ENCODE measurements at places on chromosomes 2 and 18.

DNA sequence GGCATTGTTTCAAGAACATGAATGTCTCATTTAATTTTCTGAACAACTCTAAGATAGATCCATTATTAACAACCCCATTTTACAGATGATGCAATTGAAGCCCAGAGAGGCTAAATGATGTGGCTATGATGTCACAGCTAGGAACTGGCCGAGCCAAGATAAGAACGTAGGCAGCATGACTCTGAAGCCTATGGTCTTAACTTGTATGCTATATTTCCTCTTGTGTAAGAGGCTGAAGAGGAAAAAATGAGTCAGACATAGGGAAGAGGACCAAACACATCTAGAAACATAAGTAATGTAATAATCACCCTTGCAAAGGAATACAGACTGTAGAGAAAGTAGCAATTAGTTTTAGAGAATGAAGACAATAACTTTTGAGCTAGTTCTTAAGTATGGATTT lies 416.8 kb downstream of the FIGN start:
- no peak for DNase-seq

GRCh38 chr2:61172671-61173070 lies 10.7 kb downstream of the C2orf74 start:
- no peak for DNase-seq

DNA sequence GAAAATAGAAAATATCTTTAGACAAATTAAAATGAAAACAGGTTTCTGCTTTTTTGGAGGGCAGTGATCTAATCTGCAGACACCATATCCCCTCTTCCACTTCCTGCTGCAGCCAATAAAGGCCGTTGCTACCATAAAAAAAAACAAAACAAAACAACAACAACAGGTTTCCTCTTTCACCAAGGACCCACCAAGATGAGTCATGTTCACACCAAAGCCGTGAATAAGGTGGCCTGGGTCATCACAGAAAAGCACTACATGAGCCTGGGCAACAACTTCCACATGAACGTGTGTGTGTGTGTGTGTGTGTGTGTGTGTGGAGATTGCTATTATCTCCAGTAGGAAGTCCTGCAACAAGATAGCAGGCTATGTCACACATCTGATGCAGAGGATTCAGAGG lies 24.8 kb upstream of the TFCP2L1 start:
- no peak for DNase-seq

DNA sequence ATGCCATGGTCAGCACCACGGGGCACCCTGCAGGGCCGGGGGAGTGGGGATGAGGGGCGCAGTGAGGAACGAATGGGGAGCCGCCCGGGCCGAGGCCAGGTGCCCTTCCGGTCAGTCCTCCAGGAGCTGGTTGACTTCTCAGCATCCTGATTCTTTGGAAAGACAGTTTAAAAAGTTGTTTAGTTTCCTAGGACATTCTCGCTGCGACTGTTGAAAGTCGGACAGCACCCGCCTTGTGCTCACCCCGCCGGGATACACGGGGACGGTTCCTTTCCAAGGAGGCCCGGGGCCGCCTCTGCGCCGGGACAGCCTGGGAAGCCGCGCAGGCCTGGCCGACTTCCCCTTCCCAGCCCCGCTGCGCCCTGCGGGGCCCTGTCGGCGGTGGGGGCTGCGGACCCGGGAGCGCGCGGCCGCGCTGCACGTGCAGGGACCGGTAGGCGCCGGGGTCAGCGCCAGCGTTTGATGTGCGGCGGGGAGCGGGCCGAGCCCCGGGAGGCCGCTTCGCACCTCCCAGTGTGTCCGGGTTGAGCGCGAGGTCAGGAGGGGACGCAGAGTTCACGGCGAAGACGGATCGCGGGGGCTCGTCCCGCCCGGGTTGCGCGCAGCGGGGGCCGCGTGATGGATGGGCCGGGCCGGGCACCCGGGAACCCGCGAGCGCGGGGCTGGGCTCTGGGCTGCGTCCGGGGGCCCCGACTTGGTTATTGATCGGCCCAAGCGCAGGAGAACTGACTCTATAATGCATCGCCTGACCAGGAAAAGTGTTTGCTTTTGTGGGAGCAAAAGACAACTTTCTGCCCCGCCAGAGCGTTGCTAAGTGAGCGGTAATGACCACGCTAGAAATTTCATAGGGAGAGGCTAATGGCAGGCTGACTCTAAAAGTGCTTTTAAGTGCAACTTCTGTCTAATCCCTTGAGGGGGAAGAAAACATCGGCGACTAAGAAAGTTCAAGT lies 28.0 kb upstream of the SMIM21 start:
- DNase-seq, result no peak

DNA sequence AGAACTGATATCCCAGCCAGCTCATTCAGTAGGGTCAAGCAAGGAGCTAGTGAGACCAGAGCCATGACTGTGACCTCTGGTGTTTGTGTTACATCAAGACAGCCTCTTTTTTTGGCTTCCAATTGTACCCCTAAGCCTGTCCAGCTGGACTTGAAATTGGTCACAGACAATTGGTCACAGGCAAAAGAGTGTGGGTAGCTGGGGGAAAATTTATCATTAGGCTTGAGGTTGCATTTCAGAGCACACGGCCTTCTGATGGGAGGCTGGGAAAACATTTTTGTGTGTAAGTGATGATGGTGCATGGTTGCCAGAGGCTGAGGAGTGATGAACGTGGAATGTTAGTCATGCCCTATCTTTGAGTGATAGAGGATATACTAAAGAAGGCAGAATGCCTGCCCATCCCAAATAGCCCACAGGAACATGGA lies 285.1 kb upstream of the SLC14A2 start:
- no peak for DNase-seq

DNA sequence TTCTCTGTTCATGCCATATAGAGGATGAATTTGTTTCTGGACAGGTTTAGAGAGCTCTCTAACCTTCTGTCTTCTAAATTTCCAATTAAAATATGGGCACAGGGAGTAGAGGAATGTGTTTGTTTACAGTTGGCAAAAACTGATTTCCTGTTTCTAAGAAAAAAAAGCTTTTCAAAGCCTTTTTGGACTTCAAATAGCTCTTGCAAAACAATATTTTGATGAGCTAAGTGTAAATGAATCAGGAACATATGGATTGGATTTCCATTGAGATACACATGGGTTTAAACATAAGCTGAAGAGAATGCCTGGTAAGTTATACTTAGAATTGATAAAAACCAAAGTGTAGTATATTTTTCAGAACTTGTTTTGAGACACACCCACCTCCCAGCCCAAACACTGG lies 677.5 kb downstream of the NYAP2 start:
- DNase-seq, result no peak

DNA sequence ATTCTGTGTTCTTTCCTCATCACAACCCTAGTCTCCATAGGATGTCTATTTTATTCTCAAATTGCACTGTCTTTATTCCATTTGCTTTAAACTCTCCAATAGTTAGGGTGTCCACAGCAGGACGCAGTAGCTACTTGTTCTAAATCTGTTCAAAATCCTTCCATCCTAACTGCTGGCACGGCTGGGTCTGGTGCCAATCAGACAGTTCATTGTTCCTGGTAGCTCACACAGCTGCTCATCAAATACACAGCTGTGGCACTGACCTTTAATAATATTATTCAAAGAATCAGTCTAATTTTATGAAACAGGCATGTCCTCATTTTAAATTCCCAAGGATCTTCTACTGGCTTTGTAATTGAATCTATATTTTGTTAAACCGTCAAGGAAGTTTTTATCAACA lies 59.7 kb upstream of the TMEFF2 start:
- DNase-seq, result no peak

- no peak for DNase-seq
Measured at GRCh38 chr2:129008055-129008880, 689.6 kb upstream of the HS6ST1 start.

- no peak for DNase-seq
Measured at GRCh38 chr2:203908066-203908796, 28.3 kb upstream of the ICOS start.

- no peak for DNase-seq
Measured at GRCh38 chr18:71237641-71238040, 948.8 kb downstream of the SOCS6 start.

DNA sequence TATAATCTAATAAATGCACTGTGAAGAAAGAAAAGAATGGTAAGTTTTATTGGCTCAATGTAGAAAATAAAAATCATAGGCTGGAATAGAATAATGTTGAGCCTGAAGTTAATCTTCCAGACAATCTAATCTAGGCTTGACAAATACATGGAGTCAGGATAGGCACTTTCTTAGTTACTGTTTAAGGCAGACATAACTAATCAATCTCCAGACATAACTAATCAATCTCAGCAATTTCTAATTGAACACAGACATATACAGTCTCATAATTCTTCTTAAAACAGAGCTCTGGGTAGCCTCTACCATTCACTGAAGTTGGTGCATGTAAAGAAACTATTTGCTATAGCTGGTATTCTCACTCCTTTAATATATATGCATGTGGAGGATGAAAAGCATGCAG lies 150.1 kb upstream of the CTAGE1 start:
- no peak for DNase-seq

GRCh38 chr2:133765658-133766057 lies 197.4 kb upstream of the NCKAP5 start:
- no peak for DNase-seq

DNA sequence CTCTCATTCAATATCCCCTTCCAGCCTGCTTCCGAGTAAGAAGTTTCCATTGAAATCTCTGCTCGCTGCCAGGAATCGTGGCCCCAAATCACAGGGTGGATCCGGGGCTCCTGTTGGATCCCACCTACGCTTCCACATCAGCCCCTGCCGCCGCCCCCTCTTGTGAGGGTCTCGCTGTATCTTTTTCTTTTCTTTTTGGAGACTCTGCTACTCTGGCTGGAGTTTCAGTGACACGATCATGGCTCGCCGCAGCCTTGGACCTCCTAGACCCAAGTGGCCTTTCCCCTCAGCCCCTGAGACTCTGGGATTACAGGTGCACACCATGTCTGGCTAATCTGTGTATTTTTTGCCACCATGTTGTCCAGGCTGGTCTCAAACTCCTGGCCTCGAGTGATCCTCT lies 246.8 kb upstream of the PXDN start:
- no peak for DNase-seq

DNA sequence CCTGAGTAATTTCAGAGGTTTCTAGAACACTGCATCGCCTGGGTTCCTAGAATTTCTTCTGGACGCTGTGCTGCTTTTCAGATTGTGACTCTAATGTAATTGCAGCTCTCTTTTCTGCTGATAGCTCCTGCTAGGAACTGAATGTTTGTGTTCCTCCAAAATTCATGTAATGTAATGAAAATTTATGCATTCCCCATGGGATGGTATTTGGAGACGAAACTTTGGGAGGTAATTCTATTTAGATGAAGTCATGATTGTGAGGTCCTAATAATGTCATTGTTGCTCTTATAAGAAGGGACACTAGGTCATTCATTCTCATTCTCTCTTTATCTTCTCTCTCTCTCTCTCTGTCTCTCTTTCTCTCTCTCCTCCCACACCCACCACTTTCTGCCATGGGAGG lies 223.9 kb upstream of the DOK6 start:
- DNase-seq, result no peak

DNA sequence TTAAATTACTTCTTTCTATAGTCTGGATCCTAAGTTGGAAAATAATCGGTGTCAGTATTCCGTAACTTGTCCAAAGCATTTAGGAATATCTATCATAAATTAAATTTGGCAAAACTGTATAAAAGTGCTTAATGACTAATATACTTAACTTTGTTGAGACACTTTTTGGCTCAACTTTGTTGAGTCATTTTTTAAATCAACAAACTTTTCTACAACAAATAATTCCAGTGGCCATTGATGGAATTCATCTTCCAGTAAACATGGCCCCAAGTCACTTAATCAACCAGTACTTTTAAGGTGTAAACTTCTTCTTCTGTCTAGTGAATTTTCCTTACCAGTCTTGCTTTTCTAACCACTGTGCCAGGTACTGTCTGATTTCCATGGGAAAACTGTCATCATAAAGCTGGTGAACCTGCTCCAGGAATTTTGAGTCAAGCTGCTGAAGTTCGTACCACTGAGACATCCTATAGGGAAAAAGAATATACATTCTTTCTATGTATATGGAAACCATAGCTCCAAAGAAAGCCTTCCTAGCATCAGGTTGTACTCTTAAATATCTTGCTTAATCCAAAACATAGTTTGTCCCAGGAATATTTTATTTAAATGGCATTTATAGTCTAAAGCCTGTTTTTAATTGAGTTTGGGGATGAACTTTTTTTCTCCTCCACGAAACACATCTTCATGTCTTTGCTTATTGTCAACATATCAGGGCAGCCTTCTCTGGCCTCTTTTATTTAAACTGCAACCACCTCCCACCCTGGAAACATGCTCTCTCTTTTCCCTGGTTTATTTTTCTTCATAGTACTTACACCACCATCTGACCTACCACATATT lies 4.2 kb downstream of the STAT1 start:
- DNase-seq, result no peak

DNA sequence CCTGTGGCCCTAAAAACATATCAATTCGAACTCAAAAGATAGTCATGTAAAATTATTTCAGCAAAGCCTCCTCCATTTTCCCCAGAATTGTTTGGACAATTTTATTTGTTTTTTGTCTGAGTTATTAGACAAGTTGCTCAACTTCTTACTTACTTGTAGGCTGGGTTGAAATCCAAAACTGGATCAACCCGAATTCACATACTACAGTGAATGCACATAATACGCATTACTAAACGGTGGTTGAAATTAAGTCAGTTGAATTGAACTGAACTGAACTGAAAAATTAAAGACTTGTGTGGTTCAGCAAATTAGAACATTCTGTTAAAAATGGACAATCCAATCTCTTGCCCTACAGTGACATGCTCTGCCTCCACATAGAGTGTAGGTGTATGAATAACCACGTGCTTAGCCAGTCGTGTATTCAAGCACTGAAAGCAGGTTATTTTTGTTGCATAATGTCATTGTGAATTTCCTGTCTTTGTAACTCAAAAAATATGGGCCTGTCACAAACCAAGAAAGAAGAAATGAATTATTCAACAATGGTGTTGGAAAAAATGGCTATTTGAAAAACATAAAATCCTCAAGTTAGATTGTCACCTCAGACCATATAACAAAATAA lies 441.0 kb downstream of the TXNL1 start:
- DNase-seq, result no peak

GRCh38 chr2:12330916-12331315 lies 385.8 kb upstream of the TRIB2 start:
- DNase-seq, result no peak

- DNase-seq, result no peak
Measured at GRCh38 chr2:174967086-174967485, 38.1 kb downstream of the CHN1 start.

DNA sequence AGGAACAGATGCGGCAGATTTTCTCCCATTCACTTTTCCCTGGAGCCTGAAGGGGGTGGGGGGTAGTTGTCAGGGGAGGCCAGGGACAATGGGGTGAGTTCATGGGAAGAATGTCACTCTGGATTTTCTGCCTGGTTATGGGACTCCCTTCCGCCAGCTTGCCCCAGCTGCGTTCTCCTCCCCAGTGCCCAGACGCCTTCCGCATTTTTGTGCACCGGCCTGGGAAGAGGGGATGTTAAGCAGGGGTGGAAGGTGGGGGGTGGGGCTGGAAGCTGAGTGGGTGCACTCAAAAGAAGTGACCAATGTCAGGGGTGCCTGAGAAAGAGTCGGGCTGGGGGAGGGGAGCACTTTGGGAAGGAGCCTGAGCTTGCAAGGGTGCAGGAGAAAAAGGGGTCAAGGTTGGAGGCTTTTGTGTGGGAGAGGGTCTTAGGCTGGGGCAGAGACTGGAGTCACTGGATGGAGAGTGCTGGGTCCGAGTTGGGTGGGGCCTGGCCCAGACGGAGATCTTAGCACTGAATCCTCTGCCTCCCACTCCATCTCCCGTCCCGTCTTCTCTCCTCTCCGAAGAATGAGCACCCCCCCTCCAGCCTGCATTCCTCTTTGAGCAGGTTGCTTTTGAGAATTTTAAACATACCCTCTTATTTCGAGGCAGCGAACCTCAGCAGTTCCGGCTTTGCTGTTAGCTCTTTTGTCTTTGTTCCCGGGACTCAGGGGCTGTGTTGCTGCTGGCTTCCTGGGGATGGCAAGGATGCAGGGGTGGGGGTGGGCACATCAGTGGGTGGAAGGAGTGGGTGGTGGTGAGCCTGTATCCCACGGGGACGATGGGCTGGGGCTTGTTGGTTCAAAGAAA lies 2.7 kb downstream of the IGFBP2 start:
- DNase-seq, result no peak

Data from stimulated activated CD8-positive, alpha-beta memory T cell treated with anti-CD3 and anti-CD28 coated beads, Interleukin-4, amount 100 ng/mL, for 1 hour (primary cell).